ENCODE measurements at places on chromosomes 1 and 21.

DNA sequence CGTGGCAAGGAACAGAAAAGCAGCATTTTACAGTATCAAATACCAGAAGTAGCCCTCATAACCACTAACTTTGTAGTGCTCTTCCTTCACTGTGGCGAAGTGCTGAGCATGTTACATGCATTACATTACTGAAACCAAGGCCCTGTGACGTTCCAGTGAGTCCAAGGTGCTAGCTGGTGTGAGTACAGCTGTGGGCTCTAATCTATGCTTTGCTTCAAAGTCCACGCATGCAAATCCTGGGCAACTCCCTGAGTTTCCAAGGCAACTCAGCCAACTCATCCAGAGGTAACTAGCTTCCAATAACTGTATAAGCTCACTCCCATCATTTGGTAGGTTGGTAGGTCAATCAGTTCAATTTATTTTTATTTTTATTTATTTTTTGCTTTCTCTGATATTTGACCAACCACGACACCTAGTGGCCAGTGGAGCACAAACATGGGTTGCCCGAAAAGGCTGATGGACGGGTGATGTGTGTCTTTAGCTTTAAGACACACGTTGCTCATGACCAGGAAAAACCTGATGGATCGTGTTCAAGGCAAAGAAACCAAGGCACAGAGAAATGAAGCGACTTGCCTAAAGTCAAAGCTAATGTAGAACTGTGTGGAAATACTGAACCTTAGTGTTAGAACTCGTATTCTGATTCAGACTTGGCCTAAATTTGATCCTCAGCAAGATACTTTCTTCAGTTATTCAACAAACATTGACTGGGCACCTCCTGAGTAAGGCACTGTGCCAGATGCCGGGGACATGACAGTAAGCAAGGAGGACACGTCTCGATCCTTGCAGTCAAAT, 73.0 kb downstream of the GNG12 start:
- peak; percentile 76 for DNase-seq

DNA sequence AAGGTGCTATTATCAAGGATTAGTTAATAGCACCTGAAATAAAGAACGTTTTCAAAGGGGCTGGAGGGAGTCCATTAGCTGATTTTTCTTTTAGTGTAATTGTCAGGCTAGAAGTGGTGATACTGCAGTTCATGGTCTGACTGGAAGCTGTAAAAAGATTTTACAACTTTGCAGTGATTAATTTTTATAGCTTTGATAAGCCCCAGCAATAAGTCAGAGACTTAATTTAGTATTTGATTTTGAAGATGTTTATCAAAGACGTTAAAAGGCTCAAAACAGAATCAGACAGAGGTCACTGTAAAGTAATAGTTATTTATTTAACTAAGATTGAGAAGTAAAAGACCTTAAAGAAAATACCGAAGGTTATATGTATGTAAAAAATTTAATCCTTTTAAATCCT, 165.5 kb upstream of the FMN2 start:
- no peak for DNase-seq

- no peak for DNase-seq
Observed at GRCh38 chr1:35881850-35882273, 1.1 kb upstream of the AGO1 start.

GRCh38 chr1:156727926-156728598, at the start of gene METTL25B:
Gene METTL25B, plus strand, starts transcription at chr1:156728469. Its CDS starts 636 bp downstream, at chr1:156729105.
- peak; percentile 95 for DNase-seq

DNA sequence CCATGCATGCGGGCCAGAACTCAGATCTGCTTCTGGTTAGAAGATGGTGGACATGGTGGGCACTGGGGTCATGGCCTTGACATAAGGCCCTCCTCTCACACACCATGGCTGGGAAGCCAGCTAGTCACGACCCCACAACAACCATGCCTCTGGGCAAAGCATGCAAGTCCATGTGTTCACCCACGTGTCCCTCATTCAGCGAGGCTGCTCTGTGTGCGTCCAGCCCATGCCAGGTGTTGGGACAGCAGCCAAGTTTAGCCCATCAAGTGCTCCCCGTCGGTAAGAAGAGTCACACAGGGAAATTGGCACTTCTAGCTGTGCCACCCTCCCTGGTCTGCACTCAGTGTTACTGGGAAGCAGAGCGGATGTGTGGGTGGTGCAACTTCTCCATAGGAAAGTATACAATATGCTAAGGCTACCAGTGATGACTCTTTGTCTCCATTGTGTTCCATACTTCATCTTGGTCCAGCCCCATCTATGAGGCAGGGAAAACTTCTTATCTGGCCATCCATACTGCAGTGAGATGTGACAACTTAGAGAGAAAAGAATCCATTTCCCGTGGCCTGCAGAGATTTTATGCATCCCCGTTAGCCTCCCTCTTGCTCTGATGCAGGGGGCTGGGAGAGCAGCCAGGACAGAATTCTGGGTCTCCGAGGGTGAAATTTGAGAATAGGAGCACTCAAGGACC, 198.0 kb downstream of the GRIK3 start:
- DNase-seq = no peak

GRCh38 chr1:52955129-52955970, 28.3 kb downstream of the SCP2 start:
- peak; percentile 76 for DNase-seq

GRCh38 chr21:44331209-44331608, 8.0 kb downstream of the CFAP410 start:
- DNase-seq = no peak

GRCh38 chr1:31677949-31678348, 25.9 kb downstream of the COL16A1 start:
- DNase-seq = no peak

DNA sequence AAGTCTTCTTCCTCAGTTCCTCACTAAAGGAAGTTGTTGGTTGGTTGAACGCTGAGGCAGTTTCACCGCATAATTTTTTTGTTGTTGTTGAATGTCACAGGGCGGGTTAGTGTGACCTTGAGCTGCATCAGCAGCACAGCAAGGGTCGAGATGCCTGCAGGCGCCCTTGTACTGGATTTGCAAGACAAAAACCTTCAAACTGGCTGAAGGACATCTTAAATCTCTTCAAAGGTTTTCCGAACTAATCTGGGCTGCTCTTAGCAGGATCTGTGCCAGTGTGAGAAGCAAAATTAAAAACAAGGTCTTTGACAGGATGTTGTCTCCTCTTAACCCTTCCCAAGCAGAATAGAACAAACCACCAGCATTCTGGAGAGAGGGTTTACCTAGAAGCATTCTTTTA, 59.4 kb downstream of the NRIP1 start:
- DNase-seq = no peak

GRCh38 chr1:12487520-12487919, 130.5 kb downstream of the DHRS3 start:
- no peak for DNase-seq
